ENCODE measurements at places on chromosomes 6 and 20. TPM values are rescaled to one million over a fixed set of nuclear protein-coding genes. Genes with fewer than 3 reads are reported as not detected.

The UNC5CL gene
- 2.0 TPM for total RNA-seq

GRCh38 chr6:159680104-159680503 is 12.9 kb downstream of the SOD2 start:
- H3K36me3 ChIP-seq = peaks cover 31% of the 10 kb centered on the region
- no peak overlapping the region for H3K27ac ChIP-seq

DNA sequence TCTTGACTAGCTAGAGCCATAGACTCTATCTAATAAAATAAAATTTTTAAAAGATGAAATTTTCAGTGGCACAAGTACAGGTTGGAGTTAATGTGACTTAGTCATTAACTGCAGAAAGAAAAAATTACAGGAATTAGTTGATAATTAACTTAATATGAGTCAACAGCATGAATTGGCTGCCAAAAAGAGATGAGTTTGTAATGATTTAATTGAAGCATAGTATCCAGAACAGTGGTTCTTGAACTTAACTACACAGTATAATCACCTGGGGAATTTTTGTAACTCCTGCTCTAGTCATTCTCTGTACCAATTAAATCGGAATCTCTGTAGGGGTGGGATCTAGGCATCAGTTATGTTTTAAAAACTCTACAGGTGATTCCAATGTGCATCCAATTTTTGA is 46.3 kb upstream of the HMGN3 start:
- H3K4me1 ChIP-seq = no peaks in the 10 kb centered on the region
- H3K36me3 ChIP-seq = no peaks in the 10 kb centered on the region
- no peak overlapping the region for H3K27ac ChIP-seq
- no peak overlapping the region for H3K4me3 ChIP-seq
- DNase-seq = no peak

DNA sequence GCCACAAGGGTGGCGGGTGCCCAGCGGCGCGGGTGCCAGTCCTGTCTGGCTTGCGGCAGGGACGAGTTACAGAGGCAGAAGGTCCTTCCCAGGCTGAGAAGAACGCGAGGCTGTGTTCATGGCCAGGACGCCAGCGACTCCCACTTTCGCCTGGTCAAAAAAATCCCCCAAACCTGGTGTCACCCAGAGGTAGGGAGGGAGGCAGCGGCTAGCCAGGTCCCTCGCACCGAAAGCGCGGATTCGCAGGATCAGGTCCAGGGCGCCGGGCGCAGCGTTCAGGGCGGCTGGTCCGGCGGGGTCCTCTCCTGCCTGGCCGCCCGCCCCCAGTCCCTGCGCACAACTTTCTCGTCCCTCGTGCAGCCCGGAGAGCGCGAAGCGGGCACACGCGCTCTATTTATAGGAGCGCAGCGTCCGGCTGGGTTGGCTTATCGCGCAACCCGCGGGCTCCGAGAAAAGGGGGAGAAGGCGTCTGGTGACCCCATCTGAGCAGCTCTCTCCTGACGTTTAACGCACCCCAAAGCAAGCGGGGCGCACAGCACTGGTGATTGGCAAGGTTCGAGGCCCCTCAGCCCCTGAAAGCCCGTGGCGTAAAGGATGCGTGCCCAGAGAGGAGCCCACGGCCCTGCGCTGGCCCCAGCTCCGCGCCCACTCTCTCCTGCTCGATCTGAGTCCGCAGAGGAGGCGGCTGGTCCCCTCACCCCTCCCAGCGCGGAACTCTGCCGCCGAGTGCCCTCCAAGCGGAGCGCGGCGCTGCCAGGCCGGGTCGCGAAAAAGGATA is 519 bp downstream of the CBLN4 start:
- H3K36me3 ChIP-seq = no peaks in the 10 kb centered on the region
- no peak for DNase-seq
- no peak overlapping the region for H3K27ac ChIP-seq
- peaks cover 18% of the 10 kb centered on the region for H3K27me3 ChIP-seq
- no peak overlapping the region for H3K4me3 ChIP-seq

Data from thyroid gland (tissue), 4 donors.